ENCODE measurements at places on chromosomes 6 and 20.

GRCh38 chr6:43938178-43939105 is 168.4 kb downstream of the VEGFA start:
- no peak for DNase-seq

GRCh38 chr6:131572686-131573415 is at the start of gene ARG1:
Gene ARG1 (plus strand): TSS chr6:131573226. CDS start chr6:131573283, 57 bp downstream.
- no peak for DNase-seq

DNA sequence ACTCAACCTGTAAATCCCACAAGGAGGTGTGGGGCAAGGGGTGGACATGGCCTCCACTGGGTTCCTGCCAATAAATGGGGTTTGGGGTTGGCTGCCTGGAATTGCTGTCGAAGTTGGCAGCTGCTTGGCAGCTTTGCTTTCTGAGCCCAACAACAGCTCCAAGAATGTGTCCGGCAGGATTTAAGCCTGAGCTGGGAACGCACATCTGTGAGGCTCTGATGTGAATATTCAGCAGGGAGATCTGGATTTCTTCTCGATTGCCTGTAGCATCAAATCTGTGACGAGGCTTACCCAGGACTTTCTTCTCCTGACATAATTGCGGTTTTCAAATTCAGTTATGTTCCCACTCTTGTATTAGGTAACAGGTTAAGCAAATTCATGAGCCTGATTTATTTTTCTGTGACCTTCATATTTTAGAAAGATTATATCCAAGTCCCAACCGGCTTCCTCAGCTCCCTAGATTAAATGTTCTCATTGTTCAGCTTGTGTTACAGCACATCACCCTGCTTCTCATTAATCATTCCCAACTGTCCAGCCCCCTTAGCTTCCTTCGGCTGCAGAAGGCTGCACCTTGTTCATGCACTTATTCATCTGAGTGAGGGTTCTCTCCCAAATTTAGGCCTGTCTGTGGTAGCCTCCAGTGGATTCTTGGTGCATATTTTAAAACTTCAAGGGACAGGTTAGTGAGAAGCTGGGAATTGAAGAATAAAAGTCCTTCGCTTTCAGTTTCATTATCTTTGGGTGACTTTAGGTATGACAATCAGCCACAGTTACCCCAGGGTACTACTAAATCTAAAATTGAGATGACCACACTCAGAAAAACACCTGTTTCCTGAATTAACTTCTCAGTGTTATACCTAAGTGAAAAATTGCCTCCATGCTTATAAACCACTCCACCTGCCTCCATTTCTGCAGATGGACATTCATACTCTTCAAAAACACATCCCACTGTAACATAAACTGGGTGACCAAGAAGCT is 310.0 kb downstream of the ESR1 start:
- no peak for DNase-seq

GRCh38 chr6:33297956-33298772 is 578 bp downstream of the RGL2 start:
- DNase-seq, result peak; percentile 88

GRCh38 chr20:14580418-14581074 is 243.1 kb upstream of the FLRT3 start:
- no peak for DNase-seq

DNA sequence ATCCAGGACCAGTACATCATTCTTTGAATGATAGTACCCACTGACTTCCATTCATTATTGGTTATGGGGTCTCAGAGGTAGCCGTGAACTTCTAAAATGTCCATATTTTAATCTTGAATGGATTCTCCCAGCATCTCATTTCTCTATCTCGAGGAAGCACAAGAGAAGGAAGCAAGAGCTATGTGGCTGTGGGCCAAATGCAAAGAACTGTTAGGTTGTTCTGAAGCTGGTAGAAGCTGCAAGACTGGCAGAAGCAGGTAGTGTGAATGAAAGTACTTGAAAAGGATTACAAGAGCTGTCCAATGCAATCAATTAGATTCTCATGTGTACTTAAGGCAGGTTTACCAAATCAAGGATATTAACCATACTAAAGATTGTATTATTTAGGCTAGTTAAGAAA is 1131.8 kb downstream of the GRIK2 start:
- no peak for DNase-seq

- no peak for DNase-seq
These were observed 257.9 kb downstream of the CDH26 start for GRCh38 chr20:60215816-60216730.

GRCh38 chr20:63567386-63568169 is 6.5 kb downstream of the HELZ2 start:
- DNase-seq, result peak; percentile 71
